ENCODE measurements at places on chromosomes 12 and 14.

GRCh38 chr12:49482095-49483051 lies 56.5 kb upstream of the KCNH3 start:
- DNase-seq: no peak

DNA sequence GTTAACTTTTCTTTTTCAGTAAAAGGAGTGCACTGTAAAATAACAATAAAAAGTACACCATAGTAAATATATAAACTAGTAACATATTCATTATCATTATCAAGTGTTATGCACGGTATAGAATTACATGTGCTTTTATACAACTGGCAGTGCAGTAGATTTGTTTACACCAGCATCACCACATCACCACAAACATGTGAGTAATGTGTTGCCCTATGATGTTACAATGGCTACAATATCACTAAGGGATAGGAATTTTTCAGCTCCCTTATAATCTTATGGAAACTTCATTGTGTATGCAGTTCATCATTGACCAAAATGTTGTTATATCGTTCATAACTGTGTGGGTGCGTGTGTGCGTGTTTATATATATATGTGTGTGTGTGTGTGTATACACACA lies 23.5 kb upstream of the NEDD1 start:
- DNase-seq: no peak

GRCh38 chr12:110668480-110669192 lies 20.3 kb downstream of the HVCN1 start:
- DNase-seq: no peak

- no peak for DNase-seq
Observed at GRCh38 chr12:51661199-51661598, 70.2 kb downstream of the SCN8A start.

- peak; percentile 31 for DNase-seq
Observed at GRCh38 chr14:92352158-92352985, 29.4 kb downstream of the SLC24A4 start.

DNA sequence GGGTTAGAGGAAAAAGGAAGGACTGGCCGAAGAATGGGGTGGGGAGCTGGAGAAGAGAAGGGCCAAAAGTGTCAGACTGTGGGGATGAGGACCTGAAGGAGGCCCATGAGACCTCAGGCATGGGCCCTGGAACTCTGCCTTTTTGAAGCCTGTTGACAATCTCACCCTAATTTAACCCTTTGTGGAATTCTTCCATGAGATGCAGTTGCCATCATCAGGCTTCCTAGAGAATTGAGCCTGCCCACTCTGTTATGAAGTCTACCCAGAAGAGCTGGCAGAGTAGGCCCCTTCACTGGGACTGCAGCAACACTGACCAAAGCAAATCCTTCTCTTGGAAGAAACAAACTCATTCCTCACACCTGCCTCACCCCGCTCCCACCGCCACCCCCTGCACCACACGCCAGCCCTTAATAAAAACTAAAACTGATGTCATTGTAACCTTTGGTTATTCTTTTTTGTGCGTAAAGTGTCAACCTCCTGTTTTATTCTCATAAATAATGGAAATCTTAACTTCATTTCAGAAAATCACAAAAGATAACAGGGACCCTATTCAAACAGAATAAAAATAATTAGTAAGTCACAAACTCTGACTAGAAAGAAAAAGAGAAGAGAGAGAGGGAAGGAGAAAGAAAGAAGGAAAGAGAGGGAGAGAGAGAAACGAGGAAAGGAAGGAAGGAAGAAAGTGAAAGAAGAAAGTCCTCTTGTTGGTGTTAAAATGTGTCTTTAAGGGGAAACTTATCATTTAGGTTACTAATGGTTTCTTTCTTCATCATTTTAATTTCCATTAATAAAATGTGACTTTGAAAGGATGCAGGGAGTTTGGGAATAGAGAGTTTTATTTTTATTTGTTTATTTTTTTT lies 61.3 kb downstream of the CRADD start:
- no peak for DNase-seq

GRCh38 chr12:39623919-39624318 lies 4.3 kb upstream of the ABCD2 start:
- DNase-seq: no peak

GRCh38 chr14:103563844-103564505 lies 1.2 kb downstream of the COA8 start:
- DNase-seq: peak; percentile 25

DNA sequence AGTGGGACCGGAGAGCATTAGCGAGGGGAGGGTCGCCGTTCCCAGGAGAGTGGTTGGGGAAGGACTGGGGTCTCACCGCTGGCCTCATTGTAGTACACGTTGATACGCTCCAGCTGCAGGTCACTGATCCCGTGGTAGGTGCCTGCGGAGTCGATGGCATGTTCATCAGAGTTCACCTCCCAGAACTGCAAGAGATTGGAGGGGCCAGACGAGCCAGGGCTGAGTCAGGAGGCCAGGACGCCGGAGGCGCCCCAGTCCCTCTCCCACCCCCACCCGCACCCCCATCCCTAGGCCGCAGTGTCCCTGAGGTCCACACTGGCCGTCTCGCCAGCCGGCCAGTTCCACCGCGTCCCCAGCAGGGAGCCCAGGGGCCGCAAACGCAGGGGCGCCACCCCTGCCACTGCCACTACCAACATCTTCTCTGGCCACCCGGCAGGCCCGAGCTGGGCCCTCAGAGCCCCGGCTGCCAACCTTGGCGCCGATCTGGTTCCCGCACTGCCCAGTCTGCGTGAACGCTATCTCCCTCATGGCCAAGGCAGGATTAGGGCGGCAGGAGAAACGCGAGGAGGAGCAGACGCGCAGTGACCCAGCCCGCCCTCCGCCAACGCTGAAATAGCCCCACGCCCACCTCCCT lies 144.2 kb downstream of the ALG10 start:
- no peak for DNase-seq

DNA sequence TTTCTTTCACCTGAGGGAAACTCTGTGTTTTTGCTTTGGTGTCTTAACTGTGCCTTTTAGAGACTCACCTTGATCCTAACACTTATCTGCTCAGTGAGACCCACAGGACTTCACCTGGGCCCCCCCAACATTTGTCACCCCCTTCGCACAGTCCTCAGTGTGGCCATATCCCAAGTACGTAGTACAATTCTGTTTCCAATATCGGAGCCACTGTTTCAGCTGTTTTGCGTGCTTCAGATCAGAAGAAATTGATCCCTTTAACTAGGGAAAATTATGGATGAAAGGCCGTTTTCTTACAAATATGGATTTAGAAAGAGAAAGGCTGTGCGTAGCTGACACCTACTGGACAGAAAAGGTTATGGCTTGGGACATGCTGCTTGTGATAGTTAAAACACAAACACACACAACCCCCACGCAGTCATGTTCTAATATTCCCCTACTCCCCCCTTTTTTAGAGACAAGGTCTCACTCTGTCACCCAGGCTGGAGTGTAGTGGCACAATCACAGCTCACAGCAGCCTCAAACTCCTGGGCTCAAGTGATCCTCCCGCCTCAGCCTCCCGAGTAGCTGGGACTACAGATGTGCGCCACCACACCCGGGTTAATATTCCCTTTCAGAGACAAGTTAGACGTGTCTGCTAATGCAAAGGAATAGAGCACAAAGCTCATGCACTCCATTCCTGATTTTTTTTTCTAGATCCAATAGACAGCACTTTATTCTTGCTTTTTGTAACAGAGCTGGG lies 3.6 kb upstream of the SLC7A8 start:
- peak; percentile 81 for DNase-seq

DNA sequence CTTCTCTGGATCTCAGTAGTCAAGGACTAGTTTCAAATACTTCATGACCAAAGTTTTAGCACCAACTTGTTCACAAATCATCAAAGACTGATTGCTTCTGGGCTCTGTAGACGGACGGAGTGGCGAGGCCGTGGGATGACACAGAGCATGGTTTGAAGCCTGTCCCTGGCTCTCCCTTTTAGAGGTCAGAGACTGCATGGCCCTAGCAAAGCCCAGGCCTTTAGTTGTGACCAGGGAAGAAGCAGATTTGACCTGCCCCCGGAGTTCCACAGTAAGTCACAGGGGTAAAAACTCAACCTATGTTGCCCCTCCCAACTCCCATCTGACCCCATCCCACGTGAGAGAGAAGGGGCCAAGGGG lies 90.4 kb downstream of the SYNE3 start:
- no peak for DNase-seq

- DNase-seq: no peak
Observed at GRCh38 chr14:100306998-100307765, 938 bp upstream of the SLC25A29 start.

- no peak for DNase-seq
Observed at GRCh38 chr12:95940514-95940913, 1.9 kb downstream of the CCDC38 start.

GRCh38 chr12:103833891-103834290 lies 7.1 kb downstream of the NT5DC3 start:
- peak; percentile 16 for DNase-seq

- no peak for DNase-seq
Observed at GRCh38 chr12:119375075-119375882, 40.8 kb downstream of the CCDC60 start.

DNA sequence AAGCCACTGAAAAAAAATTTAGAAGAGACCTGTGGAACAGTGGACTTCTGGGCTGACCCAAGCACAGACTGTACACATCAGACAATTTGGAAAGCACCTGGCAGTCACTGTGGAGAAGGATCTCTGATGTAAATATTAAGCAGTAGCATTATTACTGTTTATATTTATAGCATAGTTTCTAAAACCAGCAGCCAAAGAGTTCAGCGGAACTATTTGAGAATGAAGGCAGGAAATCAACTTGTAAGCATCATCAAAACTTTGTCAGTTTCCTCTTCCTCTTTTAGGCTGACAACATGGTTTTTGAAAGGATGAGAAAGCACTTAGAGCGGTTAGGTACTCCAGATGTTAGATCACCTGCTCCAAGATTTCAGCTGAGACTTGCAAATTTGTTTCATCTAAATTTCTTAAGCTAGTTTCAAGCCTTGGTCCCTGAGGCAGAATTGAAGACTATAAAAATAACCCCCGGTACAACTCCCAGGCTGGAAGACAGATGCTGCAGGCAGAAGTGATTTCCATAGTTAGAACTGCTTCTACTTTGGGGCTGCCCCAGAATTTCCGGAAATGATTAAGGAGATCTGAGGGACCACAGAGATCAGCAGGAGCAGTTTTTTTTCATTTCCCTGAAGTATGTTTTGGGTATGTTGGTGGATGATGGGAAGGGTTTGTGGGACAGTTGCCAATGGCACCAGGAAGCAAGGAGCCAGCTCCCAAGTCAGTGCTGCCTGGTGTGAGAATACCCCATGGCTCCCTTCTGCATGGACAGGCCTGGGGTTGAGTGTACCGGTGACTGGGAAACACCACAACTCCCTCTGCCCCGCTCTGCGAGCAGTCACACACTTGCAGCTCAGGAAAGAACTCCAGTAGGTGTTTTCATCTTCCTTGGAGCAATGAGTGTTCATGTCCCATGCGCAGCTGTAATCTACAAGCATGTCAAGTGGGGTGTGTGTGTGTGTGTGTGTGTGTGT lies 354.5 kb downstream of the NUAK1 start:
- no peak for DNase-seq

DNA sequence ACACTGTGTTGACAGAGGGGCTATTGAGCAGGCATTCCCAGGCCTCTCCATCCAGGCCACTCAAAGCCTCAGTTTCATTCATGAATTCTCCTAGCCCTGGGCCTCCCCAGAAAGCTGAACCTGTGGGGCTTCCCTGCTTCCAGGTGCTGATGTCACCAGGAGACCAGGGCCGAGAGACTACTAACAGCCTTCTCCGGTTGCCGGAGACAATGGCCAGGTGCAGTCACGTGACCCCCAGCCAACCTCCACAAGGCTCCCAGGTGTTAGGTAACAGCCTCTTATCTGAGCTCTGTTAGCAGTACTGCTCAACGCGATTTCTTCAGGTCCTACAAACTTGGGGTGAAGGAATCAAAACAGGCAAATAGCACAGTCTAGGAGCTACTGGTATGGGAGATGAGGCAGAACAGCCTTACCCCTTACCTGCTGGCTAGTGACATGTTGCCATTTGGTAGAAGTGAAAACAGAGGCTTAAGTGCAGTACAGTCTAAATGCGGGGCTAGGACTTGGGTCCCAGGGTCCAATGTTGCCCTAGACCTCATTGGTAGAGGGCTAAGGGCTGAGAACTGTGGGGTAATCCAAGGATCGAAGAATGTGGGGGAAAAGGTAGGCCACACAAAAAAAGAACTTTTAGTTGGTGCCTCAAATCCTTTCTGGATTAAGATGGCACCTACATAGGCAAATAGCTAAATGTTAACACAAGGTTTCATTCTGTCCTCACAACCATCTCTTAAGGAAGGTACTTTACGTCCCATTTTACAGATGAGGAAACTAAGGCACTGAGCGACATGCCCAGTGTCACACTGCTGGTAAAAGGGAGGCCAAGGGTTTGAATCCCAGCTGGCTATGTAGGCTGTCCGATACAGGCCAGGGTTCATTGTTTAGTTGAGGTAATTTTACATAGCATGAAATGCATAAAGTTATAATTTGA lies 3.8 kb downstream of the CCDC88C start:
- DNase-seq: no peak

DNA sequence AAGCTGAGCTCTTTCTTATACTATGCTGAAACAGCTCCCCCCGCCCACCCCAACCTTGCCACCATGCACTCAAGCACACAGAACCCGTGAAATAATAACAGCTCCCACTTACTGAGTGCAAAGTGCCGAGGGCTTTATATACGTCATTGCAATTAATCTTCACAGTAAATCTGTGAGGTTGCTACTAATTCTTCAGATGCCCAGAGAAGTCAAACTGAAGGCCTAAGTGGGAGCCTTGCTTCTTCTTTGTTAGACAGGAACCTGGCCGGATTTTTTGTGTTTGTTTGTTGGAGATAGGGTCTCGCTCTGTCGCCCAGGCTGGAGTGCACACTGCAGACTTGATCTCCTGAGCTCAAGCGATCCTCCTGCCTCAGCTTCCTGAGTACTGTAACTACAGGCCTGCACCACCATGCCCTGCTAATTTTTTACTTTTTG lies 34.0 kb downstream of the VCPKMT start:
- DNase-seq: no peak

DNA sequence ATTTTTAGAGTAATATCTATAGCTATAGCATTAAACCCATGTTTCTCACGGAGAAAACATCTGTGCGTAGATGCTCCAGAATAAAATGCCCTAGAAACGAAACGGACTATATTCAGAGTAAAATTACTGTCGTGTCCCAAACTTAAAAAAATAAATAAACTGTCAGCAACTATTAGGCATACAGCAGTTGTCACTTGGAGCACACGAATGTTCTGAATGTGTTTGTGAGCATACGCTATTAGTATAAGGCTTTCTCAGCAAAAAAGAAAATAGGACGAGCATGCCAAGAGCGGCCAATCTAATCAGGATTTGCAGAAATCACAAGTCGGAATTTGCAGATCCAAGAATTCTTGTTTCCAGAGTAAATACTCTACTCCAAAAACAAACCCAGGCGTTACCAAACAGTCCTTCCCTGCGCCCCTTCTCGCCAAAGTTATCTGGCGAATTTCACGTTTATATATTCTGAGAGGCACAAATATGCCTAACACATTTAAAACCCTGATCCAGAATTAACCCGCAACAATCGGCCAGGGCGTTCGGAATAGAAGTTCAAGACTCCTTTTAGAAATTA lies 836 bp downstream of the PTPN21 start:
- DNase-seq: peak; percentile 28

GRCh38 chr14:53237488-53237887 lies 84.4 kb upstream of the DDHD1 start:
- DNase-seq: no peak

All from fibroblast of villous mesenchyme (primary cell).